Activated T-cell treated with anti-CD3 and anti-CD28 coated beads, Interleukin-2, amount 50 U/mL, for 48 hours (primary cell): ENCODE measurements at places on chromosomes 12 and 14.

- DNase-seq, result no peak
These were observed 34.3 kb upstream of the TEX22 start for GRCh38 chr14:105363847-105364708.

GRCh38 chr14:74905595-74906142 is 17.4 kb downstream of the RPS6KL1 start:
- peak; percentile 88 for DNase-seq

DNA sequence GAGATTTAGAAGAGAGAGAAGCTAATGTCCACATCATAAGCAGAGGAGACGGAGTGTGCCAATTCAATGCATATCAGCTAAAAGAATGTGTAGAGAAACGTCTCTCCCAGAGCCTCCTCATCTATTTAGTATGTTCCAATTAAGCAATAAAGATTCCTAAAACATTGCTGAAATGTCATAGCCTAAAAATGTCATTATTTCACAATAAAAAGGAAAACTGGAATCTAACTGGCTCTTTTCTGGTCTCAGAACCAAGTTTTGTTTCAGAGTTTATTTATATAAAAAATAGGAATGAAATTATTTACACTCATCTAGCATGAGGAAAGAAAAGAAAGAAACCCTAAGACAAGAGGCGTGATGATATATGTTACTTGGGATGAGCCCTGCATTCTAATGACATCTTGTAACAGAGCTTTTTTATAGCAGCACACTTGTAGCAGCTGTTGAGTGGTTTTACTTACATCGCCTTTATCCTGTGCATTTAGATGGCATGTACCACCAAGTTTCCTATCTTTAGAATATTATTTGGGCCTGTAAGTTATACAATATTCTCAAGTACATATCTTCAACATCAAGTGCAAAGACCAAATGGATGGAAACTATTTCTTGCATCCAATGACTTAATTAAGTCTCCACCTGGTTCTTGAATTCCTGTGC is 266.3 kb upstream of the PRKD1 start:
- no peak for DNase-seq

GRCh38 chr12:64610079-64610659 is at the start of gene RASSF3:
Gene RASSF3 (plus strand): TSS chr12:64610495. CDS start chr12:64610633, 138 bp downstream.
- DNase-seq, result peak; percentile 78

DNA sequence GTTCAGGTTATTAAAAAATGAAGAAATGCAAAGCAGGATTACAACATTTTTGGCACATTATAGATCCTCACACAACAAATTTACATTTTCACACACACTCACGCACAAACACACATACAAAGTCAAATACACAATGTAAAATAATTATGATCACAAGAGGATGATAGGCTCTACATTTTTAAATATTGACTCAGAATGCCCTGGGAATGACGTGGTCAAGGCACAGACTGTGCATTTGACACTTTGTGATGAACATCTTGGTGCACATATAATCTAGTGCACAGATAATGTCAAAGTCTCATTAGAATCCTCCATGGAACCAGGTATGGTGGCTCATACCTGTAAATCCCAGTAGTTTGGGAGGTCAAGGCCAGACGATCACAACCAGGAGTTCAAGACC is 49.4 kb downstream of the DPF3 start:
- DNase-seq, result no peak

GRCh38 chr14:49984424-49984823 is 91.5 kb downstream of the ARF6 start:
- no peak for DNase-seq

- DNase-seq, result no peak
These were observed 796.4 kb downstream of the MED13L start for GRCh38 chr12:115481141-115481540.

DNA sequence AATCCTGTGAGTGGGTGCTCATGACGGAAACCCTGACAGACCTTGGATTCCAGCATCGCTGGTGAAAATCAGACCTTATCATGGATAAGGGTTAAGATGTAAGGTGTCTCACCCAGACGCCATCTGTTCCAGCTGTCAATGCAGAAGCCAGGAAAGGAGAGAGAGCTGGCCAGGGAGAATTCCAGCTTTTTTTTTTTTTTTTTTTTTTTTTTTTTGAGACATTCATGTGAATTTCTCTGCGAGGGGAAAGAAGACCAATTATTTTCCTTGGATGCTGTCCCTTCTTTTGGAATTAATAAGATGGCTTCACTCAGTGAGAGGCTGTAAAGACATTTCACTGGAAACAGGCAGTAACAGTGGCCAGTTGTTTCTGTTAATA is 1.8 kb downstream of the TRAF3 start:
- no peak for DNase-seq

DNA sequence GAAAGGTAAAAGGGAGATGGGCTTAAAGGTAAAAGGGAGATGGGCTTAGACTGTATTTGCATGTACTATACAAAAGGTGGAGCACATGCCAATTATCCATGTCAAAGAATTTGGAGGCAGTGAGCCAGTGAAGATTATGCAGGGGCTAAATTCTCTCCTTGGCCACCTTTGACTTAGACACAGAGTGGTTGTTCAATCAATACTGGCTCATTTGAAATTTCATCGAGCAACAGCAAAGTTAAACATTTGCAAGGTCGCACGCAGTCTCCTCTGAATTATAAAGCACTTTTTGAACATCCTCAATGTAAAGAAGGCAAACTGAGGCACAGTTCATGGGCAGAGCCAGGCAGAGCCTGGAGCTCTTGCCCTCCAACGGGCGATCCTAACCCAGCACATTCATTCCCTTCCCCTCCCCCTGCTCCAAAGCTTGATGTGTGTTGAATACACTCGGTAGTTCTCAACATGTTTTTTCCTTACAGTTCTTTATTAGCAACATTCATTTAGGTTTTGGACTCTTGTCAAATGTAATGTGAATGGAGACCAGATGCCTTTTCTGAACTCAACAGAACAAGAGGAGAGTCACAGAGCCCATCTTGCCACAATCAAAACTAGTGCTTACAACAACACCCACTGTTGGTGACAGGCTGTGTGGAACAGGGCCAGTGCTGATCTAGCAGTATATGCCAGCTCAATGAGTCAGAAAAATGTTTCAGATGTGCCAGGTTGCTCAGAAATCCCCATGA is 169.7 kb upstream of the G2E3 start:
- DNase-seq, result no peak

DNA sequence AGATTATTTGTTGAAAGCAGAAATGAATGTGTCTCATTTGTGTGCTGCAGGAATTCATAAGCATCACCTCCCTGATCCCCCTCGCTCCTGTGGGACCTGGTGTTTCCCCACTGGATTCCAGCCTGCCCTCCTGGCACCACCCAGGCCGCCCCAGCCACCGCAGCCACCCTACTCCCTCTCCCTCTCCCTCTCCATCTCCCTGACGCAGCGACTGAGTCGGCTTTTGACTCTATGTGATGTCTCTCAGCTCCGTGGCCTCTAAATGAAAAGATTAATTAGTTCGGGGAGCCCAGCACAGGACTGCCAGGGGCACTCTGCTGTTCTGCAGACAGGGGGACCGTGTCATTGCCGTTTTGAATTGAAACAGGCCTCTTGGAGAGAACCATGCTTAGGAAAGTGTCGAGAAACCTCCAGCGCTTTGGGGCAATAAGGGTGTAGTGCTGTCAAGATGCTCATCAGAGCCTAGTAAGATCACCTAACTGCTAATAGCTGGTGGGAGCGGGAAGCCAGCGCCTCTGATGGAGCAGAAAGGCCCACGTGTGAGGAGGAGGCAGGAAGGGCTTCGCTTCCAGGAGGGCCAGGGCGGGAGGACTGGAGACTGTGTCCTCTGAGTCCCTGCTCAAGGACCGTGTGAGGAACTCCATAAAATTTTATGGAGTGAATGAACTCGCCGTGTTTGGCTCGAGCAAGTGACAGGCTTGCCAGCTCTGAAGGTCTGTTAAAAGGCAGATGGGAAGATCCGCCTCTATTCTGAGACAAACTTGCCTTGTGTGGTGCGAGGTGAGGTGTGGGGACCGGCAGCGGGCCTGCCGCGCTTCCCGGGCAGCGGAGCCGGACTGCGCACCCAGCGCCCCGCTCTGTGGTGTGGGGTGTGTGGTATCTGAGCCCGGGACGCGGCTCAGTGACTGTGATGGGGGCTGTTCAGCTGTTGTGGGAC is 157.4 kb upstream of the C14orf180 start:
- peak; percentile 10 for DNase-seq

DNA sequence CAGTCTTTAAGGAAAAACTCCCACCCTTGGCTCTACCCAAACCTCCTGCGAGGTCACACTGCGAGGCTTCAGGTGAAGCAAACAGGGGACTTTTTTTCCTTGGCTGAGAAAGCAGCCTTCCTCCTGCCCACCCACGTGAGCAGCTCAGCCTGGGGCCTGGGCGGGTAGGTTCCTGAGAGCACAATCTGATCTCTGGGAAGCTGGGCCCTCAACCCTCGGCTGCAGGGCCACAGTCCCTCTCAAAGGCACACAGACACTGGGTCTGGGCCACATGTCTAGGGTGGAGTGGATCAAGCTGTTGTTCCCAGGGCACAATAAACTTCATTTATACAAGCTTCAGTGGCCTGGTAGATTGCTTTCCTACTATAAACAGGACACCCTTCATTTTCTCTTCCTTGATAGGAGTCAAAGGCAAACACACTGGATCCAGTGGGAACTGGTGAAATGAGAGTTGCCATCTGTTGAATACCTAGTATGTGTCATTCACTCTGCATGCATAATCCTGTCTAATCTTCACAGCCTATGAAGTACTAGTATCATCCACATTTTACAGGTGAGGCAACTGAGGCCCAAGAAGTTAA is 41.3 kb upstream of the PNMA1 start:
- DNase-seq, result peak; percentile 45

- no peak for DNase-seq
These were observed 154.3 kb upstream of the SRRM4 start for GRCh38 chr12:118827047-118827446.

DNA sequence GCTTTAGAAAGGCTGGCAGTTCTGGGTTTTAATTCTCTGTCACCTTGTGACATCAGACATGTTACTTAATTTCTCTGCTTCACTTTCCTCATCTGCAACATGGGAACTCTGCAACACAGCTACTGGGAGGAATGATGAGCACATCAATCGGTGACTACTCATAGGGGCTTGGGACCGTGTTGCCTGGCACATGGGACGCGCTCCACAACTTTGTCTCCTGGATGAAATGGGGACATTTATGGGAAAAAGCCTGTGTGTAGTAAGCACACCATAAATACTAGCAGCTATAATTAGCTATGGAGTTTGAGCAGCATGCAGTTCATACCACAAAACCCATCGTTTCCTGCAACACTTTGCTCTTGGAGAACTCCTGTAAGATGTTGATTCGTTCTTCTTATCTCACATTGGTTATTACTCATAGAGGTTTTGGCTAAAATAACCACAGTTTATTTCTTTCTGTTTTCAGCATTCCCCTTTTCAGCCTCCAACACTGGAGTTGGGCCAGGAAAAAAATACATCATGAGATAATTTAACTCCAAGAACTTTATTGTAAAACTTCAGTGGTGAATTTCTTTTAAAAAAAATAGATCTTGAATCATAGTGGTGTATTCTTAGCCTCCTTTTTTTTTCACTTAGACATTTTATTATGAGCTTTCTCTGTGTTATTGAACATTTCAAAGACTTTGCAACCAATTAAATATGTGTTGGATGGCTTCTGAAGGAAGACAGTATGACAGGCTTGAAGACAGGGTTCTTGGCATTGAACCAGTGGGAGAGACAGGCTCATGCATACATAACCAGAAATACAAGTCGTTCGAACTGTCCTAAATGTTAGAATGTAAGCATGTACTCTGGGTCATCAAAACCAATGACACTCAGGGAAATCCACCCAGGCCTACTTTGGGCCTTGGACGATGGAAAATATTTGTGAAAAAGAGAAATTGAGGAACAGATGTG is 72.7 kb downstream of the RIN3 start:
- DNase-seq, result peak; percentile 52

GRCh38 chr14:39006721-39007410 is 96.2 kb downstream of the SEC23A start:
- DNase-seq, result no peak

- no peak for DNase-seq
These were observed 11.4 kb downstream of the ANKRD9 start for GRCh38 chr14:102497998-102498677.

GRCh38 chr14:44070046-44070445 is 437.0 kb downstream of the FSCB start:
- no peak for DNase-seq

DNA sequence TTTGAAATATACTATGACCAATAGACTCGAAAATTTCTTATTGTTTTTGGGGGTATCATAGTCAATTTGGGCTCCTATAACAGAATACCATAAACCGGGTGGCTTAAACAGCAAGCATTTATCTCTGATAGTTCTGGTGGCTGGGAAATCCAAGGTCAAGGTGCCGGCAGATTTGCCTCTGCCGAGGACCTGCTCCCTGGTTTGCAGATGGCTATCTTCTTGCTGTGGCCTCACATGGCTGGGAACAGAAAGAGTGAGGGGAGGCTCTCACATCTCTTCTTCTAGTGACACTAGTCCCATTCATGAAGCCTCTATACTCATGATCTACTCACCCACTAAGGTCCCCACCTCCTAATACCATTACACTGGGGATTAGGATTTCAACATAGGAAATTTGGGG is 70.7 kb downstream of the BORCS5 start:
- no peak for DNase-seq

DNA sequence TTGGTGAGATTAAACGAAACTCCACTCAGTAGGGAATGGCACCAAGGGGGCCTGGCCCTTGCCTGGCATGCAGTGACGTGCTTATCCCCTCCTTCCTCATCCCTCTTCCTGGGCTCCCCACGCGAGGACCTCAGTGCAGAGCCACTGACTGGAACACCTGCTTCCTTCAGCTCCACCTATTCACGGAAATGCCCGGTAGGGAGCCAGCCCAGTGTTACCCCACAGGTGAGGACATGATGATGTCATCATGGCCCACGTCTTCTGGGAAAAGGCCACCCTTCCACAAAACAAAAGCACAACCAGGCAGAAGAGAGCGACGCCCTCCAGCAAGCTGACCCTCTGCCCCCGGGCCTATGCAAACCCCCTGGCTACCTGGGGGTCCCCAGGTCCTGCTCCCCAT is 42.1 kb downstream of the CCDC85C start:
- DNase-seq, result no peak

- DNase-seq, result no peak
These were observed 59.2 kb upstream of the TSPAN8 start for GRCh38 chr12:71216725-71217579.

DNA sequence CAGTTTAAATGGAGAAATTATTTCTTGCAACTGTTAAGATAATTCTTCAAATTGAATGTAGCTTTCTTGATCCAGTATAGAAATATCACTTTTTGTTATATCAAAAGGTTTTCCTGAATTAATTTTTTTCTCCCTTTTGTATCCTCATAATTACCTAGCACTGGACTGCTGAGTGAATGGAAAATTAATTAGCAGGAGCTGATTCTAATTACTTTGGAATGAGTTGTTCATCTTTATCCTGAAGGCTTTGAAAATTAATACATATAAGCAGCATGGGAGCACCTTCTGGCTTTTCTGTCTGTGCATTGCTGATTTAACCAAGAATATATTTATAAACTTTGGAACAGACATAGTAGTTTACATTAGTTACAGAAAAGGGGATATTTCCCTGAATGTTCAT is 307.6 kb upstream of the GARIN2 start:
- no peak for DNase-seq

- DNase-seq, result no peak
These were observed 776 bp downstream of the RDH5 start for GRCh38 chr12:55720894-55721444.
